ENCODE measurements at places on chromosomes 2 and 18.

GRCh38 chr2:439556-440402, 151.9 kb upstream of the ALKAL2 start:
- no peak for DNase-seq

- no peak for DNase-seq
These were observed 15.3 kb upstream of the PRLH start for GRCh38 chr2:237551071-237551574.

- DNase-seq, result no peak
These were observed 1053.7 kb upstream of the ZEB2 start for GRCh38 chr2:145573608-145574007.

DNA sequence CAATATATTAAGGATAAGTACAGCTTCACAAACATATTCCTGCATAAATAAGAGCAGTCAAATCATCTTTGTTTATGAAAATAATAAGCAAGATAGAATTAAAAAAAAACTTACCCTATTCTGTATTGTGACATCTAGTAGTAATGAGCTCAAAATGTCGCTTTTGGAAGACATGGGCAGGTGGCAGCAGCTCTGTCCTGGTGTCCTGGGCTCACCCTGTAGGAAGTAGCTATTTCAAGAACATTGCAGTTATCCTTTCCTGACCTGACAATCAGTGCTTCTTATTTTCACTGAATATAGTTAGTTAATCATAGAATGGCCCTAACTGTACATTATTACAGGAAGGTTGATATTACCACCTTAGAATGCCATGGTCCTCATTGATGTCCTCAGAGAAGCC, 229.1 kb downstream of the BABAM2 start:
- no peak for DNase-seq

DNA sequence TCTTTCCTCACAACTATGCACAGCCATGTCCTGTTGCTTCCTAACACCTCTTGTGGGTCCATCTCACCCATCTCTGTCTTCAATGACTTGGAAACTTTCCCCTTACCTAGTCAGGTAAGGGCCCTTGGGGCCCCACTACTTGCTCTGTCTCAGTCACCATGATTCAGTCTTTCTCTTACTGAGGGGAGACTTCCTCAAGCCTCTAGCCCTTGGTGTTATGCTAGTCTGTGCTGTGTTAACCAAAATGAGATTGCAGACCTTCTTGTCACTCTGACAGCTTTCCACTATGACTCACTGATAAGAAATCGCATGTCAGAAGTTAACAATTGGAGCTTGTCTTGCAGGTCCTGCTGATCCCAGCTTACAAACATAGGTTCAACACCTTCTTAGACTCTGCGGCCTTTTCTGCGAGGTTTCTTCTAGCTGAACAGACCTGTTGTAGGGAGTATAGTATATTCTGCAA, 65.3 kb downstream of the WDR75 start:
- DNase-seq, result peak; percentile 64

- DNase-seq, result no peak
These were observed 23.7 kb downstream of the NCAPH start for GRCh38 chr2:96359310-96359709.

GRCh38 chr2:72887032-72887739, at the start of gene SPR:
Gene SPR, plus strand, starts transcription at chr2:72887408. Its CDS starts 25 bp downstream, at chr2:72887433.
- peak; percentile 74 for DNase-seq

DNA sequence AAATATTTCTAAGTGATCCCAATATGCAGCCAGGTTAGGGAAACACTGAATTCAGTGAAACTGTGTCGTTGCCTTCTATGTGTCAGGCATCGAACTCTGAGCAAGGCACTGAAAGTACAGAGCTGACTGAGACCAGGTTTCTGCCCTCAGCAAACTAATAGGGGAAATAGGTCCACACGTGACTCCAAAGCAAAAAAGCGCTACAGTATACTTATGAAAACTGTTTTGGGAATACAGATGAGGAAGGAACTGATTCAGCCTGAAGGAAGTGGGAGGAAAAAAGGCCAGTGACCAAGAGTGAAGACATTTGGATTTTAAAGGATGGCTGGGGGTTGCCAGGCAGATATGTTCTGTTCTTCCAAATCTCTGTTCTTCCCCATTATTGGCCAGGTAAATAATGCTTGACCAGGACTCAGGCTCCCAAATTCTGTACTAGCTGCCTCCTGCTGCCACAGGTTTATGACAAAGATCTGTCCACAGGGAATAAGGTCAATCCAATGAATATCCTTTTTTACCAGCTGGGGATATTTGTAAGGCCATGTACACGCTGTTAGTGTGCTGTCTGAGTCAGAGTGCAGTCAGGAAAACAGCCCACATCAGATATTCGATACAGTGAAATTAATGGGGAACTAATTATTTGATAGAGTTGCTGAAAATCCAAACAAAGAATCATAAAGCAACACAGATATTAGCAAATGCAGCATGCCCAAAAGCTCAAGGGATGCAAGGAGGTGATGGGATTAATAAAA, 24.5 kb upstream of the INPP4A start:
- DNase-seq, result no peak

DNA sequence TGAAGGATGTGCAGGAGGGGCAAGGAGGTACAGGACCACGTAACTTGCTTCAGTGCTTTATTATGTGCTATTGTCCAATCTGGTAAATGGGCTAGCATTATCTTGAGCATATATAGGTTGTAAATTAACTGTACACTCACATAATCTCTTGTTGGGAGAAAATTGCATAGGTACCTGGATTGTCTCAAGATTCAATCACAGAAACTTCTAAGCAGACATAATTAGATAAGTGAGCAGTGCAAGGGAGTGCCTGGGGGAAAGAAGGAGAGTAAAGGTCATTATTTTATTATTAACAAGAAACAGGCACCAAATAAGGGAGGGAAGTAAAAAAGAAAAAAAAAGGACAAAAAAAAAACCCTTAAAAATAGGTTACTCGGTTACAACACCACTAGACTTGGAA, 186.2 kb downstream of the MBD5 start:
- no peak for DNase-seq

DNA sequence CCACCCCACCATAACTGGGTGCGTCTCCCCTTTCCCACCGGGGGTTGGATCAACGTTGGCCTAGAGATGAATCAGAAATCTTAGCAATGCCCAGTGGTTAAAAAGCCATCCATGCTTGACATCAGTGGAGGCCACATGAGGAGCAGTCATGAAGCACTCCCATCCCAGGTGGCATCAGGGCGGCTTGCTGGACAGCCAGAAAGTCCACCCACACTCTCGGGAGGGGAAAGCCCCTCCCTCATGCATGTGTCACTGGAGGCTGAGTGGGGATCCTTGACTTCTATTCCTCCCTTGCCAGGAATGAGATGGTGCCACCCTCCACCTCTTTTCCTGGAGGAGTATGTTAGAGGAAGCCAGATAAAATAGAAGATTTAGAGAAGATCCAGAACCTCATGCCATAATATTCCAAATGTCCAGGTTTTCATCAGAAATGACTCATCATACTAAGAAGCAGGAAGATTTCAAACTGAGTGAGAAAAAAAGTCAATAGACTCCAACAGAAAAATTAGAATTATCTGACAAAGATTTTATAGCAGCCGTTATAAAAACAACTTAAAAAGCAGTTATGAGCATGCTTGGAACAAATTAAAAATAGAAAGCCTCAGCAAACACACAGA, 507.1 kb upstream of the ID2 start:
- no peak for DNase-seq

GRCh38 chr18:6219116-6219717, 195.5 kb downstream of the L3MBTL4 start:
- DNase-seq, result peak; percentile 9

DNA sequence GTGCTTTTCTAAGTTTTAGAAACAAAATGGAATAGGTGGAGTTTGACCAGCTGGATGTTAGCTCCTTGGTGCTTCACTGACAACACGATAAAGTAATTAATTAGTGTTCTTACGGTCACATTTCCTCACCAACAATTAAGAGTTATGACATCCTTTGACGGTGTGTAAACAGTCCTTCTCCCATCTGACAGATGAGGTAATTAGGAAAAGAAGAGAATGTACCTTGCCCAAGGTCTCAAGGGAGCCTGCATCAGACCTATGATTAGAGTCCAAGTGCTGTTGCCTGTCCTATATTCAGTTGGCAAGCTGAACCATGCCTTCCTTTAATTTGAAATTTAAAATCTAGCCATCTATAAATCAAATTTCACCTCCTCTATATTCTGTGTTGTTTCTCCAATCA, 48.3 kb upstream of the STK17B start:
- no peak for DNase-seq

- DNase-seq, result no peak
These were observed 9.6 kb downstream of the ACKR3 start for GRCh38 chr2:236579048-236579745.

- DNase-seq, result no peak
These were observed 39.5 kb downstream of the ZC3H6 start for GRCh38 chr2:112314856-112315255.

GRCh38 chr2:42128721-42129486, 40.2 kb upstream of the EML4 start:
- DNase-seq, result peak; percentile 89

GRCh38 chr2:144939590-144939989, 419.7 kb upstream of the ZEB2 start:
- DNase-seq, result no peak

DNA sequence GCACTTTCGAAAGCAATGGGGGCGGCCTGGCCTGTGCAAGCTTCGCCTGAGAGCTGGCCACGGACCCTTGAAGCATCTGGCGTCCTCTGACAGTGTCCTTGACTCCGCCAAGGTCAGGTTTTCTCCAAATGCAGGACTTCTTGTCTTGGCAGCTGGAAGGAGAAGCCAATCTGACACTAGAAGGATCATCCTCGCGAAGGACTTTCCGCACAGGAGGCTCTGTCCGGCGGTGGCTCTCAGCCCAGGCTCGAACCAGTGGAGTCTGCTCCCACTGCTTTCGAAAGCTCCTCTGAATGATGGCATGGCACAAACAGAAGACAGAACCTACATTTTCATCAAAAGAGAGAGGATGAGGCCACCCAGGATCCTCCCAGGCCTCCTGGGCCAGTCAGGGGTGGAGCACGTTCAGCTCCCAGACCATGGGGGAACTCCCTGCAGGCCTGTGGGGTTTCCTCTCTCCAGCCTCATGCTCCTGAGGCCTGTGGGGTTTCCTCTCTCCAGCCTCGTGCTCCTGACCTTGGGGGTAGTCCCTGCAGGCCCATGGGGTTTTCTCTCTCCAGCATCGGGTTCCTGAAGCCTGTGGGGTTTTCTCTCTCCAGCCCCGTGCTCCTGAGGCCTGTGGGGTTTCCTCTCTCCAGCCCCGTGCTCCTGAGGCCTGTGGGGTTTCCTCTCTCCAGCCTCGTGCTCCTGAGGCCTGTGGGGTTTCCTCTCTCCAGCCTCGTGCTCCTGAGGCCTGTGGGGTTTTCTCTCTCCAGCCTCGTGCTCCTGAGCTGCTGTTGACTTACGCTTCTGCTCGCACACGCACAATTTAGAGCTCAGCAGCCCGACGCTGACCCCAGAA, 396.5 kb upstream of the SALL3 start:
- no peak for DNase-seq

GRCh38 chr2:239522002-239522739, 121.4 kb upstream of the HDAC4 start:
- no peak for DNase-seq

DNA sequence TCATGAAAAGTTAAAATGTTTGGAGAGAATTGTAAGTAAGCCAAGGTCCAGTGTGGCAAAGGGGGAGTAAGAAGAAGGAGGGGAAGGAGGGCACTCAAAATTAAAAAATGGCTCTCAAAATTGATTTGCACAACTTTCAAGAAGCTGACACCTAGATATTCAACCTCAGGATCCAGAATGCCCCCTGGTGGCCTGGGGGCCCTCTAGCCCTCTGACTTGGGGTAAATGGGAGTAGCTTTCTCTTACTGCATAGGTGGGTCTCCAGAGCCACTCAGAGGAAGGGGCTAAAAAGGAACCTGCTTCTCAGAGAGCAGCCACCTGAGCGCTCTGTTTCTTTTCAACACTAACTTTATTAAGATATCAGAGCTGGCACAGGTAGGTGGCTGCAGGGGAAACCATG, 968.5 kb downstream of the BCL11A start:
- DNase-seq, result no peak

- DNase-seq, result peak; percentile 85
These were observed 44.5 kb downstream of the SH3BP4 start for GRCh38 chr2:234996069-234996940.

- DNase-seq, result no peak
These were observed 9.3 kb downstream of the TMEM182 start for GRCh38 chr2:102771114-102771513.

- DNase-seq, result no peak
These were observed 161.2 kb upstream of the XIRP2 start for GRCh38 chr2:166727095-166727494.
